Cardiac septum (tissue), 1 donor: ENCODE measurements at places on chromosomes 1 and 21. TPM values are rescaled to one million over a fixed set of nuclear protein-coding genes. Genes with fewer than 3 reads are reported as not detected.

KIAA1614 gene
- total RNA-seq: 11.4 TPM

OR2T2 gene
- total RNA-seq: not detected

TRIM17 gene
- 0.46 TPM for total RNA-seq

TP73 gene
- total RNA-seq: 0.30 TPM

ZNF593OS gene
- total RNA-seq: not detected

MMP23B gene
- total RNA-seq: 60.2 TPM

F13B gene
- total RNA-seq: not detected

DNA sequence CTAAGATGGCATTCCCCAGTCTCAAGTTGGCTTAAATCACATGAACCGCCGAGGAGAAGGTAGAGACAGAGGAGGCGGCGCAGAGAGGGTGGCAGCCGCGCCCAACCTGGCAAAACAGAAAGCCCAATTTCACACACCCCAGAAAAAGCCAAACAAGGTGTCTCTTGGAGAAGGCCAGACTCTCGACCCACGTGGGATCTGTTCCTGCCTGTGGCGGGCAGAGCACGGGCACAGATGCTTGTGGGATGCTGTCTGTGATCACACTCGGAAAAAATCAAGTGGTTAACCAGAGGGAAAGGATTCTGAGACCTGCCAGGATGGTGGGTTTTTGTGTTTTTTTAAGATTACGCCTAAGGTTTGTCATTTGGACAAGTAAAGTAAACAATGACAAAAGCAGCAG, 80.7 kb downstream of the MRPL37 start:
- DNase-seq: no peak

GRCh38 chr1:57117753-57118152, 151.9 kb upstream of the C8B start:
- no peak for DNase-seq

DNA sequence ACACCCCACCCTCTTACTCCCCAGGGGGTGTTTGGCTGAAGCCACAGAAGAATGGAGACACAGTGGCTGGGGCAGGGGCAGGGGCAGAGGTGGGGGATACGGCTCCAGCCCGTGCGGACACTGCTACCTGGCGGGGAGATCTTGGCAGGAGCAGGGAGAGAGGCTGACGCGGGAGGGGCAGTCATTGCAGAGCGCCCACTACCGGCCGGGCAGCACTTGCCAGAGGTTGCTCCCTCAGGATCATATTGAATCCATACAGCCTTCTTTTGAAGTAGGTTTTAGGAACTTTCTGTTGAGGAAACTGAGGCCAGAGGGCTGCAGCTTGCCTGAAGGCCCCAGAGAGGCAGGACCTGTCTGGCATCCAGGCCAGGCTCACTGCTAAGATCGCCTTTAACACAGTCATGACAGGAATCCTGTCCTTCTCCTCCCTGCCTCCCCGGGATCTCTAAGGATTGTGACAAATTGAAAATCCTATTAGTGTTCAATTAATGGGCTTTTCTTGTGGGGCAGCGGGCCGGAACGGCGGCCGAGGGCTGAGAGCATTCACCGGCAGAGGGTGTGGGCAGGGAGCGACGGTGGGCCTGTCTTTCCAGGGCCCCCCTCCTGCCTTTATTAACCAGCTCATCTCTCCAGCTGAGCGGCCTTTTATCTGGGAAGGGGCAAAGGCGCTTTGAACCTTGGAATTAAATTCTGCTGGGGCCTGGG, 65.5 kb upstream of the WNT4 start:
- no peak for DNase-seq

DNA sequence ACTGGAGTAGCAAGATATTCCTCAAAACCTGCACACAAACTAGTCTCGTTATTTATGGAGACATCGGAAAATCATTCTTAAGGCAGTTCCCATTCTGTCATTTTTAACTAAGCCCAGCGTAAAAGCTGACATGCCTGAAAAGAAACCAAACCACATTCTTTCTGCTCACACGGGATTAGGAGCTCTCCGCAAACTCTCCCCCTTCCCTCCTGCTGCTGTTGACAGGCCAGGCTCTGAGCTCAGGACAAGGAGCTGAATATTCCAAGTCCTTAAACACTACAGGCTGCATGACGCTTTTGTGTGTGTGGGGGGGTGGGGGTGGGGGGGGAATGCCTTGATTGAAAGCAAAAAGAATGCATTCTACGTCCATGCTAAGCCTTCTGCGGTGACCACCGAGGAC, 5.2 kb downstream of the OLIG1 start:
- DNase-seq: no peak

DNA sequence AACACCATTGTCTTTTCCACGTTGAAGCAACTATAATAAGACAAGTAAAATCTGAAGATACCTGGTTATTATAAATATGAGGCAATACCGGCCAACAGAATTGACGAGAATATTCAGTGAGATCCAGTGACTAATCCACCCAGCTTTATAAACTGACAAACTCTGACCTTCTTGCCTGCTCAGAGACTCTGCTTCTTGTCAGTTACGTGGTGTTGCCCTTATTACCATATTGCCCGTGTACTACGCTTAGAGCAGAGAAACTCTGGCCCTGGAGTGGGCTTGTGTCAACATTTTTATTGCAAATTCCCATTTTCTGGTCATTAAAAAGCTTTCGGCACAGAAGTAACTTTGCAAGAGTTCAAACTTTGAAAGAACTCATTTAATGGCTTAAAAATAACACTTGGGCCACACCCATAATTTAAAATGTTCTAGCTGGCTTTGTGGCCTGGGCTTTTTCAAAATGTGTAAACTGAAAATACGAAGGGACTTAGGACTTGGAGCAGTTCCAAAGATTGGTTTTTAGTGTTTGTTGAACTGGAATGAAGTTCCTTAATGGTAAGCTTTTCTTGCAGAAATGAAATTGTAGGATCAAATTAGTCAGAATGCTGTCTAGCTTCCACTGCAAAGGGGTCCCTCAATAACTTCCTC, 266.2 kb downstream of the LMO4 start:
- DNase-seq: no peak

DNA sequence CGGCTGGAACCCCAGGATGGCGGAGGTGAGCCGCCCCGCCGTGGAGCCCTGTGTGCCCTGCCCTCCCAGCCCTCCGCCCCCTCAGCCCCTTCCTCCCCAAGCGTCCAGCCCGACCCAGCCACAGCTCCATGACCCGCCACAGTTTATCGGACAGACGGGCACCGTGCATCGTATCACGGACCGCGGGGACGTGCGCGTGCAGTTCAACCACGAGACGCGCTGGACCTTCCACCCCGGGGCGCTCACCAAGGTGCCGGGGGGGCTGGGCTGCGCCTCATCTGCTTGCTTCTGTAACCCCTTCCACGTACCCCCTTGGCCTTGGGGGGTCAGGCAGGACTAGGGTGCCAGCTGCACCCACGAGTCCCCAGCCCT, 6.6 kb upstream of the MMP23B start:
- no peak for DNase-seq

GRCh38 chr1:224182057-224182865, 779 bp upstream of the DEGS1 start:
- DNase-seq: no peak

GRCh38 chr1:153232553-153232952, 15.2 kb downstream of the PRR9 start:
- DNase-seq: no peak

GRCh38 chr1:236066828-236067386, 2.0 kb upstream of the NID1 start:
- peak; percentile 86 for DNase-seq

DNA sequence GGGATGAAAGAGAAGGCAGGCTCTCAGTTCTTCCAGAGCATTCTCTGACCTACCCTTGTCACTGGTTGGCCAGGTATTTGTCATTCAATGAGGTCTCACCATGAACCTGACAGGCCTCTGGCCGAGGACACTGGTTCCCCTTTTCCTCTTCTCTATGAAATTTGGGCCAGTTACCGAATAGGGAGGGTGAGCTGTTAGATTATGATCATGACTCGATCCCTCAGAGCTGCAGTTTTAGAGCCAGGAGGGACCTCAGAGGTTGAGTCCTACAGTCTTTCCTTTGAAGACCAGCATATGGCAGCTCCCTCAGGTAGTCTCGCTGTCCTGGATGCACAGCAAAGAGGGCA, 29.5 kb upstream of the CLSTN1 start:
- DNase-seq: no peak

GRCh38 chr1:236282425-236282716, 613 bp upstream of the ERO1B start:
- no peak for DNase-seq

- DNase-seq: no peak
These were observed 2.0 kb upstream of the RABGAP1L start for GRCh38 chr1:174157157-174157806.
